ENCODE measurements at places on chromosomes 4 and X. TPM values are rescaled to one million over a fixed set of nuclear protein-coding genes. Genes with fewer than 3 reads are reported as not detected.

- DNase-seq, result no peak
Observed at GRCh38 chrX:15116900-15117299, 153.0 kb downstream of the ASB9 start.

GRCh38 chr4:145820407-145820806 lies 118.2 kb downstream of the ZNF827 start:
- no peak for DNase-seq

DNA sequence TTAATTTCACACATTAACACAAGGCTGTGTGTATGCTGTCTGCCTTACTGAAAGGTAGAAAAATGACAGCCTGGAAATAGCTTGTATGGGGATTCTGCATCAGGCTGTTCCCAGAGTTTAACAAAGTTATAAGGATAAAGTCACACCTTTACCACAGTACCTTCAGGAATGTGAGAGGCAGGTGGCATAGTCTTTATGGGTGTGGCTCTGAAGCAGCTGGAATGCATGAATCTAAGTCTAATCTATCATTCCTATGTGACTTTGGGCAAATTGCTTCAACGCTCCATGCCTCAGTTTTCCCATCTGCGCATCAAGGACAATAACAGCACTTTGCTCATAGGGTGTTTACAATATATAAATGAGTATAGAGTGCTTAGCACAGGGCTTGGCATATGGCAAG lies 84.2 kb upstream of the EGFL6 start:
- DNase-seq, result no peak

GRCh38 chr4:56633486-56633885 lies 47.6 kb downstream of the HOPX start:
- no peak for DNase-seq

FGF2 gene
- total RNA-seq, result 0.23 TPM

All from activated naive CD4-positive, alpha-beta T cell treated with anti-CD3 and anti-CD28 coated beads, Interleukin-2, amount 50 U/mL, for 72 hours (primary cell).